AG09319 (cell line): ENCODE measurements at places on chromosomes 12 and 14.

DNA sequence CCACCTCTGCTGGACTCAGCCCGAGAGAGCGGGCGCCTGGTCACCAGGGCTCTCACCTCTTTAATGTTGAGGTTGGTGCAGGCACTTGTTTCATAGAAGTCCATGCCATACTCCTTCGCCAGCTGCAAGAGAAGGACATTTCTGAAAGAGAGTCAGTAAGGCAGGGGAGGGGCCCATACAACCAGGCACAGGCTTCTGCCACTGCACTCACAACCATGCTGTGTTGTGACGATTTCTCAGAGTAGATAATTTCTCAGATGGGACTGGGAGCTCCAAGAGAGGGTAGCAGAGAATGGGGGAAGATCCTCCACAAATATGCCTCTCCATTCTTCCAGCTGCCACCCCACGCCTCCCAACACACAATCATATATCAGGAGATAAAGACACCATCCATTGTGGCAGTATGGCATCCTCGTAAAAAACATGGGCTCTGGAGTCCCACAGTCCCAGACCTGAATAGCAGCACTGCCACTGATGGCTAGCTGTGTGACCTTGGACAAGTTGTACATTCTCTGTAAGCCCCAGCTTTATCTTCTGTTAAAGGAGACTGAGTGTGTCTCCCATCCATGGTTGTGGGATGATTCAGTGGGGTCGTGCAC, 6.2 kb upstream of the GPX2 start:
- DNase-seq: no peak

GRCh38 chr12:113416091-113416754, 6.0 kb upstream of the SDSL start:
- no peak for DNase-seq

DNA sequence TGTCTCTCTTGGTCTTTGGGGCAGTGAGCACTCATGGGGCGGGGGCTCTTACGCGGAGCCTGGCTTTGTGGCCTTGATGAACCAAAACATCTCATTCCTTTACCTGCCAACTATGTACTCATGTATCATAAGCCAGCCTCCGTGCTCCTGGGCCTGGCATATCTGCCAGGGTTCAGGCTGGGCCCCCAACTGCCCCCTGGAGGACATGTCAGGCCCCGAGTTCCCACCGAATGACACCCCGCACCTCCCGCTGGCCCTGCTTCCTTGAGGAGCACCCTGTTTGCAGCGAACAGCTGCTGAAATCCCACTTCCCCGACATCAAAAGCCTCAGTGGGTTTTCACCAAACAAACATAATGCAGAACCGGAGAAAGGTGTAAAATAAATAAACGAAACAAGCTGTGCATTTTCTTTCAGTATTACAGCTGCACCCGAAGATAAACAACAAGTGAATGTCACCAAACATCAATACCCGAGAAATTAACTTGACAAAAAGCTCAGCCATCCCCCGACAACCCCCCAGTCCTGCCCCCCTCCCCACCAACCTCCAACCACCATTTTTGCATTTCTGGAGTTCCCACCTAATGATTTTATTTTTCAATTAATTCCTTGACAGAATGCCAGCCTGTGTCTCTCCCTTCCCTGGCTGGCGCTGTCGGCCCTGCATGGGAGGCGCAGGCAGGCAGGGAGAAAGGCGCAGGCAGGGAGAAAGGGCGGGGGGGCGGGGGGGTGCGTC, 139.2 kb downstream of the RBM19 start:
- no peak for DNase-seq

GRCh38 chr12:75921622-75922289, 109.8 kb downstream of the PHLDA1 start:
- no peak for DNase-seq

- no peak for DNase-seq
Observed at GRCh38 chr12:128784030-128784760, 39.6 kb downstream of the SLC15A4 start.

DNA sequence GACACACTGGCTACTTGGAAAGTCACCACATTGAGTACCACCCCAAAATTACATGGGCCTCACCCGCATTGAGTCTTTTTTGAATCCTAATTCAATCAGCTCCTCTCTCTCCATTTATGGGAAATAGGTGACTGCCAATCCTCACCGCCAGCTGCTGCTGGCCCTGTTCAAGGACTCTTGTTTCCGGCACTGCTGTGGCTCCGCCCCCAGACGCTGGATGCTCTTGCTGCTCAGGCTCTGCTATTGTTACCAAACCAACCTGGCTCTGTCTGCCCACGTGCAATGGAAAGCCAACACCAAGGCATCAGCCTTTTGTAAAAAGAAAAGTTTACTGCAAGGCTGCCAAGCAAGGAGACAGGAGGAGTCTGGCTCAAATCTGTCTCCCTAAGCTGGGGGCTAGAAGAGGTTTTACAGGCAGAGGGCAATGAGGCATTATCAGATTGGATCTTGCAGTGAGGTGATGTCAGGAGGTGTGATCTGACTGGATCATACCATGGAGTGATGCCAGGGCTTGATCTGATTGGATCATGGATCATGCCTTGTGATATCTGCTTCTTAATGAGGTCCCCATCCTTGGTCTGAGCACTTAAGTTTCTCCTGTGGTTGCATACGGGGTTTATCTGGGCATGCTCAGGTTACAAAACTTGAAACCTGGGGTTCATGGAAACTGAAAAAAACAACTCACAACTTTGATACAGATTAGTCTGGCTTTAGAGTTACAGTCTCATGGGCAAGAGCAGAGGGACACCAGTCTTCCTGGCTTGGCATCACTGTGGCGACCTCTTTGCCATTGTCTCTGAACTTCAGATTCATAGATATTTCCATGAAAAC, 117.1 kb upstream of the SLC35F4 start:
- no peak for DNase-seq

DNA sequence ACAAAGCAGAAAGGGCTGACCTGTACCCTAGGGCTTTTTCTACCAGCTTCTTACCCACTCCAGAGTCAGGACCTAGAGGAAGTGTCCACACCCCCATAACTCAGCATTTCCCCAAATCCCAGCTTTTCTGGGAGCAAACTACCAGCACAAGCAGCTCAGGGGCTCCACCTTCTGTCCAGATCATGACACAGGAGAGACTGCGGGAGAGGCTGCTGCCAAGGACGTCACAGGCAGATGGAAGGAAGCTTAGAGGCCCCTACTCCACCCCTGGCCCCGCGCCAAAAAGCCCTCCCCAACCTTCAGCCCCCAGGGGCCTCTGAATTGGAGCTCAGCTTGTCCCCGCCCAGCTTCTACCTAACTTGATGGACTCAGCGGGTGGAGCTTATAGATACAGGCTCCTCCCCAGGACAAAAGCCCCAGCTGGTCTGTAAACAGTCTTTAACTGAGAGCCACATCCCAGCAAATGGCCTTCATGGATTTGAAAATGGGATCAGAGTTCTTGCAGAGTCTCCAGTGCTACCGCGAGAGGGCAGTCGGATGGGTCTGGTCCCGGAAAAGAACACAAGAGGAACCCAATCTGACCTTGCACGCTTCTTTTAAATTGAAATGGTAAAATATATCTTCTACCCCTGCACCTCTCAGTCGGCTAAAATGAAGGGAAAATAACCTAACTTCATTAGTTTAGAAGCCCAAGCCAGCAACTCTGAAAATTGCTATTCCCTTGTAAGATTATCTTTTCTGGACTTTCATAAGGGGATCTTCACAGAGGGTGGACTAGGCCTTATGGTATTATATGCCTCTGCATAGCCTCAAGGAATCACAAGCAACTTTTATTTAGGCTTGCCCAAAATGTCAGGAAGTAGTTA, 6.8 kb upstream of the BAZ2A start:
- DNase-seq: peak; percentile 100

- DNase-seq: no peak
Observed at GRCh38 chr14:94888121-94888520, 118.2 kb upstream of the GSC start.

- DNase-seq: no peak
Observed at GRCh38 chr12:64268409-64268808, 46.3 kb upstream of the KICS2 start.

- no peak for DNase-seq
Observed at GRCh38 chr14:102775855-102776760, 1.1 kb upstream of the TRAF3 start.

- no peak for DNase-seq
Observed at GRCh38 chr12:89494411-89495231, 30.0 kb downstream of the GALNT4 start.

DNA sequence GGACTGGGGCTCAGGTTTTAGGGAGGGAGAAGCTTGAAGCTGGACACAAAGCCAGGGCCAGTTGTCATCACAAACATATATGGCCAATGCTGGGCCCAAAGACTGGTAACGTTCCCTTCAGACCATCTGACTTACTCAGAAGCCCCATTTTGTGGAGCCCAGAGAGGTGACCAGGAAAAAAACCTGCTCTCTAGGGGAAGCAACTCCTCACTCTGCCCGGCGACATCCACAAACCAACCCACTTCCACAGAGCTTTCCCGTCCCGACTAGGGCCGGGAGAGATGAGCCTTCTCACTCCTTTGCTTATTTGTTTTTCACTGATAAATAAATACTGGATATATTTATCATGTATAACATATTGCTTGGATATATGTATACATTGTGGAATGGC, 180.9 kb upstream of the RTL1 start:
- no peak for DNase-seq

- no peak for DNase-seq
Observed at GRCh38 chr12:32546272-32546671, 132.8 kb upstream of the DNM1L start.

- DNase-seq: no peak
Observed at GRCh38 chr14:75022655-75023054, 19.9 kb downstream of the EIF2B2 start.

GRCh38 chr14:30138567-30138966, 210.9 kb upstream of the PRKD1 start:
- no peak for DNase-seq

GRCh38 chr14:106372870-106373652, 846.7 kb downstream of the TMEM121 start:
- DNase-seq: no peak

GRCh38 chr12:115042341-115042740, 358.4 kb upstream of the TBX3 start:
- no peak for DNase-seq

GRCh38 chr14:64598404-64598803, 48.6 kb downstream of the PPP1R36 start:
- no peak for DNase-seq

DNA sequence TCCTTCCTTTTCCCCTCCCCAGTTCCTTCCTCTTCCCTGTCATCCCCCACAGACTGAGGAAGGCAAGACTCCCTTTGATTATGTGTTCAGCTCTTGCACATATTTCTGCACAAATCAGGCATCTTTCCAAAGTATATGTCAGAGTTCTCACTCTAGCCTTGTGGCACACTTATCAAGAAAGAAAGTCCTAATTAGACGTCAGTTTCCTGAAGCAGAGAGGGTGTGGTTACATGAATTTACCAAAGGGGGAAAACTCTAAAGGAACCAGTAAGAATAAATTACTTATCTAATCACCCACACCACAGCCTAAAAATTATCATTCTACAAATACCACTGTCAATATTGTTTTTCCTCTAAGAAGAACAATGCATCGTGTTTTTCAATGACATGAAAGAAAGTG, 120.7 kb upstream of the GRIP1 start:
- DNase-seq: no peak

GRCh38 chr12:47875746-47876439, 28.9 kb downstream of the VDR start:
- DNase-seq: no peak

GRCh38 chr14:50531595-50532501, 521 bp downstream of the MAP4K5 start:
- no peak for DNase-seq

DNA sequence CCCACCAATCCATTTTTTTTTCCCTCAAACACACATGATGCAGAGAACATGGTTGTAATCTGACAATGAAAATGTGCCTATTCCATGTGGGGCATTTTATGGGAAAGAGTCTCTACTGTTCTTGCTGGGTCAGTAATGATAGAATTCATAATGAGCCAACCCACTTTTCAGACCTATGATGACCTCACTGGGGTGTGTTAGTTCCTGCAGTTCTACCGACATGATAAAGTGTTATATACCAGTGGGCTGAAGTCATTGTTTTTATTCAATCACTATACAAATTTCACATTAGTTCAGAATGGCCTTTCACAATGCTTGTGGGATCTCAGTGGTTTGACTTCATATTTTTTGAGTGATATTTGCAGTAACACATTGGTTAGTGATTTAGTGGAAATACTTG, 47.5 kb downstream of the PPFIBP1 start:
- DNase-seq: no peak

- DNase-seq: no peak
Observed at GRCh38 chr14:24846261-24846660, 203.7 kb downstream of the STXBP6 start.

GRCh38 chr14:92500491-92500941, 13.1 kb upstream of the RIN3 start:
- DNase-seq: no peak

DNA sequence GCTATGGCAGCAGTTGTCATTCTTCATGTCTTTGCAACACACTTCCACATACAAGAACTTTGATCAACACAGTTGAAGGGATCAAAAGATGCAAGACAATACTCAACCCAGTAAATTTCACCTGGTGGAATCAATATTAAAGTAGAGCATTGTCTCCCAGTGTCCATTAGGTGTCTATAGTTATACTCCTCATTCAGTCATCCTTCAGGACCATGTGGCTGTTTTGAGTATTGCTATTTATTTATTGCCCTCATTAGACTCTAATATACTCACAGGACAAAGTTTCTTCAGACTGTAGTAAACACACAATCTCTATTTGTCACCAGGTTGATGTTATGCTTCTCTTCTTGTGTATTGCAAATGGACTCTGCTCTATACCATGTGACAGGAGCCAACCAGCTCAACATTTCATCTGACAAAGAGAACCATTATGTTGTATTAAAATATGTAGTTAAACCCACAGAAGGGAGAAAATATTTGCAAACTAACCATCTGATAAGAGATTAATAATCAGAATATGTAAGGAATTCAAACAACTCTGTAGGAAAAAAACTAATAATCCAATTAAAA, 146.6 kb downstream of the TGFB3 start:
- no peak for DNase-seq

- no peak for DNase-seq
Observed at GRCh38 chr12:48143898-48144297, 13.4 kb downstream of the ASB8 start.

DNA sequence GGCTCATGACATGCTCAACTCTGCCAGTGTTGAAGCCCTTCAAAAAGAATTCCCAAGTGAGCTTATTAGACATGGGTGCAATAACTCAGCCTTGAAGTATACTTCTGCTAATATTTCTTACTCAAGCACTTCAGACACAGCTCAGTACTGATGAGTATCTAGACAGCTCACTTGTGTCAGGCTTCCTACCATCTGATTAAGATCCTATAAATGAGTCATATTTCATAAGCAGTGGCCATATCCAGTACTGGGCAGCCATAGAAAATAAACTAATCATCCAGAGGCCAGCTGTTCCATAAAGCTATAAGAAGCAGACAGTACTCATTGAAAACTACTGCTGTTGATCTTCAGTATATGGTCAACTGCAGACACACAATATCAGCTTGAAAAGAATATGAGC, 12.9 kb downstream of the FSCB start:
- no peak for DNase-seq

GRCh38 chr12:93776581-93777018, 99.4 kb downstream of the CRADD start:
- peak; percentile 79 for DNase-seq

GRCh38 chr14:102893452-102893851, 29.0 kb upstream of the AMN start:
- DNase-seq: peak; percentile 62
